Right lung (tissue), 10 donors: ENCODE measurements at places on chromosomes 2 and 18. TPM values are rescaled to one million over a fixed set of nuclear protein-coding genes. Genes with fewer than 3 reads are reported as not detected.

GRCh38 chr2:74712223-74713053 lies 58.4 kb downstream of the SEMA4F start:
- DNase-seq = no peak

- DNase-seq = no peak
Observed at GRCh38 chr2:75646090-75646582, 447 bp upstream of the MRPL19 start.

DNA sequence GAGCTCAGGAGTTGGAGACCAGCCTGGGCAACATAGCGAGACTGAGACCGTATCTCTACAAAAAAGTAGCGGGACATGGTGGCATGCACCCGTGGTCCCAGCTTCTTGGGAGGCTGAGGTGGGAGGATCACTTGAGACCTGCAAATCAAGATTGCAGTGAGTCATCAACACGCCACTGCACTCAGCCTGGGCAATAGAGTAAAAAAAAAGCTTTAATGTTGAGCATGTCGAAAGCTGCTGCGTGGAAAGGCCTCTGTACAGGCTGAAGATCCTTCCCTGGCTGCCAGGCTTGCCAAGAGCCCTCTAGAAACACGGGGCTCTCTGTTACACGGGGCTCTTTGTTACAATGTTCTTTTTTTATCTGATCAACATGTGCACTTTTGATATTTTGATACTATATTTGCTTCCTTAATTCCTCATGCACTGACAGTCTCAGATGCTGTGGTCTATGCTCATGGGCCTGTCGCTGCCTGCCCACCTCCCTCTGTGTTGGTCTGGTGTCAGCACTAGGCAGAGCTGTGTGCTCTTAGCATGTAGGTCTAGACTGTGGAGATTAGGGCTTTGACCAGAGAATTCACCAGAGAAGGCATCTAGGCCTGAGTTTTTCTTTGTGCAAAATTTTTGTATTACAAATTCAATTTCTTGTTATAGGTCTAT lies 18.7 kb downstream of the CLK1 start:
- DNase-seq = no peak

DNA sequence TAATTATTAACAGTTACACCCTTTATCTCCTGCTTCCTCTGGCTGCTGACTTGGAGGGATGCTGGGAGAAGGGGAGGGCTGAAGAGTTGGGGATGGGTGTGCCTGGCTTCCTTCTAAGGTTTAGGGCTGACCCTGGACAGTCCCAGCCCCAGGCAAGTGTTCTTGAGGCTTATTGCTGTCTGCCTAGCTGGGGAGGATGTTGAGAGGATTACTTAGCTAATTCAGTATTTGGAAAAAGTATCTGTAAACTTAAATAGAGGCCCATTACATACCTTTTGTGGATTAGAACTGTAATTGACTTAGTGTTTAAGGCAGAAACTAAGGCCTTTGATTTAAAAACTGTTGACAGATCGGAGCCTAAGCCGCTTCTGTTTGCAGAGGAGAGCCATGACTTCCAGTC lies 67.6 kb downstream of the AGAP1 start:
- DNase-seq = no peak

DNA sequence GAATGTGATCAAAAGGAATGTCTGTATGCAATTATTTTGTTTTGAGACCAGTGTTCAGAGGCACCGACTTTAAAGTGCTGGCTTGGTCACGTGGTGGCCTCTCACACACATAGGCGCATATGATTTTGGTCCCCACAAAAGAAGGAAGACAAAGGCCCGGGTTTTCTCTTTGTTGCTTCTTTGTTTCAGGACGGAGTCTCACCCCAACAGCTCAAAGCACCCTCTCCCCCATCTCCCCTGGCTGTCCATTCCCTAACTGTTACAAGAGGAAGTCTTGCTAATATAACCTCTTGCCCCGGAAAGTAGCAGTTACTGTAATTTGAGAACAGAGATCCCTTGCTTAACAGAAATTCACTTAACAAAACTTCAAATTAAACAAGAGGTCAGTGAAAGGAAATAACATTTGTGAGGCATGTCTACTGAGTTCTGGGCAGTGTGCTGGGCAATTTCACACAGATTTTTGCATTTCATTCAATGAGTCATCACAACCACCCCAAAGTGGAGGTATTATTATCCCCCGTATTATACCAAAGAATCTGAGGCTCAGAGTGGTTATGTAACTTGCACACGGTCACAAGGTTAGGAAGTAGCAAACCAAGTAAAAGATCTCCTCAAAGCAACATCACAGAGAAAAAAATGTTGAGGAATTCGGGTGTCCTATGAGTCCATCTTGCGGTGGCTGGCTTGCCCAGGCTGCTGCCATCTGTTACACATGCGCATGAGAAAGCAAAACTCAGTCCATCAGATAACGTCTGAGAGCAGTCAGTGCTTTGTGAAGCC lies 75.8 kb downstream of the SDC1 start:
- DNase-seq = no peak

- DNase-seq = no peak
Observed at GRCh38 chr2:57146951-57147350, 899.7 kb upstream of the VRK2 start.

DNA sequence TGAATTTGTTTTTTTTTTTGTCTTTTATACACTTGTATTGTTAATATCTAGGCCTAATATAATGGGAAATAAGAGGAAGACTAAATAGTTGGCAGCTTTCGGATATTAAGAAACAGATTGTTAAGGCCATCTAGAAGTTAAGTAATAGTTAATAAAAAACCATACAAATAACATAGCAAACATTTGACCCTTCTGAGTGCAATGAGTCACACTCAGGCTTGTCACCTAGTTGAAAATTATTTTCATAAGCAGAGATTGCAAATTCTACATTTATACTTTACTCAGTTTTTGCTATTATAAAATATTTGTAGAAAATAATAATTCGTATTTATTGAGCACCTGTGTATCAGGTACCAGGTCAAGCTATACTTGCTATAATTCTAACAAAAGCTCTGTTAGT lies 2.4 kb downstream of the NUP35 start:
- DNase-seq = no peak

- DNase-seq = no peak
Observed at GRCh38 chr2:44844651-44845270, 96.7 kb upstream of the SIX3 start.

DNA sequence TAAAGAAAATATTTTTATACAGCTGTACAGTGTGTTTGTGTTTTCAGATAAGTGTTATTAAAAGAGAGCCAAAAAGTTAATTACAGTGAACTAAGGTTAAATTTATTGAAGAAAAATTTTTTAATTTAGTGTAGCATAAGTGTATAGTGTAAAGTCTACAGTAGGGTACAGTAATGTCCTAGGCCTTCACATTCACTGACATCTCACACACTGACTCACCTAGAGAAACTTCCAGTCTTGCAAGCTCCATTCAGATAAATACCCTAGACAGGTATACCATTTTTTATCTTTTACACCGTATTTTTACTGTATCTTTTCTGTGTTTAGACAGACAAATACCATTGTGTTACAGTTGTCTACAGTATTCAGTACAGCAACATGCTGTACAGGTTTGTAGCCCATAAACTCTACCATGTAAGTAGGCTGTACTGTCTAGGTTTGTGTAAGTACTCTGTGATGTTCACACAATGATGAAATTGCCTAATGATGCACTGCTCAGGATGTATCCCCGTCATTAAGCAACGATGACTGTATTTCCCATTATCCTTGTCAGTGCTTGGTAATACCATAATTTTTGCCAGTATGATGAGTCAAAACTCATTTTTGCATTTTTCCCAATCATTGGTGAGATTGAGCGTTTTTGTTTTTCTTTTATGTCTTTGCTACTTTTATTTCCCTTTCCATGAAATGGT lies 48.2 kb upstream of the B3GNT2 start:
- DNase-seq = no peak

GRCh38 chr2:101251844-101252407 lies 760 bp upstream of the CNOT11 start:
- DNase-seq = no peak

DNA sequence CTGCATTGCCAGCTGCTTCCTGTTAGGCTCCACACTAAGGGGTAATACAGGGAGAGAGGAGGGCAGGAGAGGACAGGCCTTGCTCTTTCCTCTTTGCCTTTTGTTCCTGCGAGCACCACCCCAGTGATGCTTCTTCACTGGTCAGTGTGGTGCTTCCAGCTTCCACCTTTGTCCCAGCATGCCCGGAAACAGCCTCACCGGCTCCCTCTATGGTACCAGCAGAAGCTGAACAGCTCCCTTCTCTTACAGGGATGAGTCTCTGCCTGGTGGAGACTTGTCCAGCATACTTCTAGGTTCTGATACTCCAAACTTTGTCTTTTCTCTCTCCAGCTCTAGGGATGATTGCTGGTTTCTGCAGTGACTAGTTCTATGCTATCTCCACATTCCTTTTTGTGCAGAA lies 413.3 kb downstream of the TSN start:
- DNase-seq = no peak

GRCh38 chr2:218810256-218810655 lies 21.3 kb downstream of the PRKAG3 start:
- no peak for DNase-seq

DNA sequence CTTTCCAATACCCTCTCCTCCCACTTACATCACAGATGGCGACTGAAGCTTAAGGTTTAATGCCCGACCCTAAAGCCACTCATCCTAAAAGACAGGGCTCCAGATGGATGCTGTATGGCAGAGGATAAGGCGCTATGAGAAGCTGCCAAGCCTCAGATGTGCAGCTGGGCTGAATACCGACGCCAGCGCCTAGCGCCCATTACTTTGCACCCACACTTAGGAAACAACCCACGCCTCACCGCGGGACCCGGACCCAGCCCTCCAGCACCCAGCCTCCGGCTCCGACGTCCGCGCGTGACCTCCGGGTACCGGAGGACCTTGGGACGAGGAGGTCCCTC lies 335 bp downstream of the TRAK2 start:
- no peak for DNase-seq

DNA sequence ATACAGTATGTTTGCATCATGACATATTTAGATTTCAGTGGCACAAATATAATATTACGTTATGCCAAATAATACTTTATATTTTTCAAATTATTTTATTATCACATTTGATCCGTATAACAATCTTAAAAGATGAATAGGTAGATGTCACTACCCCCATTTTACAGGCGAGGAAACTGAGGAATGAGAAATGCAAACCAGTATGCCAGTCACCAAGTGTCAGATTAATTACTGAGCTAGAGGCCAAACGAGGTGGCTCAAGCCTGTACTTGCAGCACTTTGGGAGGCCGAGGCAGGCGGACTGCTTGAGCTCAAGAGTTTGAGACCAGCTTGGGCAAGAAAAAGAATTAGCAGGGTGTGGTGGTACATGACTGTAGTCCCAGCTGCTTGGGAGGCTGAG lies 17.4 kb upstream of the YES1 start:
- DNase-seq = no peak

Gene CXCR2
- 0.42 TPM for polyA plus RNA-seq

Gene CRYGC
- not detected for polyA plus RNA-seq

Gene CBLN2
- 24.5 TPM for polyA plus RNA-seq

Gene REG1B
- not detected for polyA plus RNA-seq

Gene MYL1
- polyA plus RNA-seq = 3.5 TPM

Gene CCDC85A
- 1.3 TPM for polyA plus RNA-seq

Gene XIRP2
- 0.40 TPM for polyA plus RNA-seq
